Right atrium auricular region (tissue), 2 donors: ENCODE measurements at places on chromosomes 5 and 9. TPM values are rescaled to one million over a fixed set of nuclear protein-coding genes. Genes with fewer than 3 reads are reported as not detected.

DNA sequence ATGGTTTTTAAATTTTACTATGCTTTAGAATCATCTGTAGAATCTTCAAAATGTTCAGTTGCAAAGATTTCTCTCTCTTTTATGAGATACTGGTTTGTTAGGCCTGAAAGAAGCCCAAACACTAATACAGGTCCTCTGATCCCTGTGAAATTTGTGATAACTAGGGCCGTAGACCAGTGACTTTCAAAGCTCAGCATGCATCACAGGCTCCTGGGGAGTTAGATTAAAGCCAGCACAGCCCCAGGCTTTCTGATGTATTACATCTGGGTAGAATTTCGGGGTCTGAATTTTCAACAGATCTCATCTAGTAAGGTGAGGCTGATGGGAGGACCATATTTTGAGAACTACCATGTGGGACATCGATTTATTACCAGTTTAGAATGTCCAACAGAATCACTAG lies 194.1 kb upstream of the PTPRD start:
- no peak overlapping the region for H3K4me3 ChIP-seq
- H3K27me3 ChIP-seq, result no peaks in the 10 kb centered on the region
- no peak for DNase-seq
- H3K27ac ChIP-seq, result no peak overlapping the region

Gene EGR1
- total RNA-seq, result 73.0 TPM

DNA sequence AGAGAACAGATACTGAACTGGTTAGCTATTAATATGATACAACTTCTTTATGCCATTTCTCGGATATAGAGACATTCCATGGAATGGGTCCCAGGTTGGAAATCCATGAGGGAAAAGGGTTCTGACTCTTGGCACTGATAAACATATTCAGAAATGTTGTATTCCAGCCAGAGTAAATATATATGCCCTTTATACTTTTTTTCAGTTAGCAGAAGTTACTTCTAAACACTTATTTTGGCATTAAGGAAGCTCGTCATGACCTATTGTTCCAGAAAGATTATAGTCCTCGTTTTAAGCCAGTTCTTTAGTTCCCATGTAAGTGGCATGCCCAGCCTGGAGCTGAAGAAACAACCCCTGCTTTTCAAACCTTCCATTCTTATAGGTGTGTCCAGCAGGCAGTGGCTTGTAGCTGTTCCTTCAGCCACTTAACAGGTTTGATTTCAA lies 181.6 kb downstream of the CD180 start:
- no peak for DNase-seq
- no peaks in the 10 kb centered on the region for H3K27me3 ChIP-seq
- H3K4me3 ChIP-seq, result peak overlapping the region; percentile 20
- no peaks in the 10 kb centered on the region for H3K36me3 ChIP-seq

DNA sequence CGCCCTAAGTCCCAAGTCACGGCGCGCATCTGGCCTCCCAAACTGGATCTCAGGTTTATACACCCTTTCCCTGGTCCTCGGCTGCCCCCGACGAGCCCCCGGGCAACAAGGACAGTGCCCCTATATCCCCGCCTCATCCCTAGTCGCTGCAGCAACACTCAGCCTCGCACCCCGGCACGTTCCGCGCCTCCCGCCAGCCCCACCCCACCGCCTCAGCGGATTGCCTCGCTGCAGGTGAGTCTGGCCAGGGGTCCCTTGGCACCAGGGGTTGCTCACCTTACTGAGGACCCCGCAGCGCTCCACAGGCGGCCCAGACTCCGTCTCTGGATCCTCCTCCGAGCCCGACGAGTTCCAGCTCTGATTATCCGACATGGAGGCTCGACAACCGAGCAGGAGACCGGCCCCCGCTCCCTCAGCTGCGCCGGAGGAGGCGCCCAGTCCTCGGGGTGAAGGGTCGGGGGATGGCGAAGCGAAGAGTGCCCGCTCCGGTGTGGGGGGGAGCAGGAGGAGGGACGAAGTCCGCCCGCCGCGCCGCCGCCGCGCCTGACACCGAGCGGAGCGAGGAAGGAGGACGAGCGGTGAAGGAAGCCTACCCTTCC lies 494 bp downstream of the CERT1 start:
- H3K27ac ChIP-seq, result peak overlapping the region; percentile 94
- H3K36me3 ChIP-seq, result no peaks in the 10 kb centered on the region
- H3K4me3 ChIP-seq, result peak overlapping the region; percentile 95
- no peaks in the 10 kb centered on the region for H3K27me3 ChIP-seq
- peak; percentile 60 for DNase-seq

Gene XPA
- total RNA-seq, result 7.9 TPM

DNA sequence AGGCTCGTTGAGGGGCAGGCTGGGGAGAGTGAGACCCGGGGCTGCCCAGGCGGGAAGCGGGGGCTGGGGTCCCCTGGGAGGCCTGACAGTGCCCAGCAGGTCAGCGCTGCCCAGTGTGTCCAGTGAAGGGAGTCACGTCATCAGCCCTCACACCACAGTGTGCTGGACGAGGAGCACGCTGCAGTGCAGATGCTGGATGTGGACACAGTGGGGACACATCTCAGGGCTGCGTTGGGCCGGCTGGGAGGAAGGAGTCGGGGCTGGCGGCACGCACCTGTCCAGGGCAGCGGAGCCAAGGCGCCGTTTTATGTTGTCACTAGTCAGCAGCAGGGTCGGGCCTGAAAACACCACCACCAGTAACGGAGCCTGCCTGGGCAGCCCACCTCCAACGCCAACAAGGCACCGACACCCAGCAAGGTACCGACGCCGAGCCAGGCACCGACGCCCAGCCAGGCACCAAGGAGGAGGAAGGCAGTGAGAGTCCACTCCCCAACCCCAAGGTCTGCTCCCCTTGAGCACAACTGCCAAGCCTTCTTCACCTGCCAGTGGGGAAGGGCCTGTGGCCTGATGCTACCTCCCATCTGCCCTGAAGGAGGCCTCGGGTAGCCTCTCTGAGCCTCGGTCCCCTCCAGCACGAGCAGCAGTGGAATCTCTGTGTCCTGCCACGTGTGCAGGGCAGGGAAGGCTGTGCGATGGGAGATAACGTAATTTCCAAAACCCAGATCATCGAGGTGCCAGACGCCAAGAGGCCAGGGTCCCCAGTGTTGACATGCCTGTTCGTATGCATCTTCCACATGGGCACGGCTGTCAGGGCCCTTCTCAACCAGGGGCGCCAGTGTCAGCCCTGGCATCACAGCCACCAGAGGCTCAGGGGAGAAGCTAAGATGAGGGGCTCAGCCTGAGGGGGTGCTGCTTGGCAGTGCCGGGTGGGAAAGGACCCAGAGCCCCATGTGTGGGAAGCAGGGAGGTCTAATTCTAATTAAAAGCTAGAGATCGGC lies 21.9 kb upstream of the NSMF start:
- H3K4me1 ChIP-seq, result no peaks in the 10 kb centered on the region
- no peak overlapping the region for H3K4me3 ChIP-seq
- peaks cover 3% of the 10 kb centered on the region for H3K36me3 ChIP-seq
- no peak overlapping the region for H3K27ac ChIP-seq
- DNase-seq, result no peak

Gene RNF130
- total RNA-seq, result 42.9 TPM

Gene IQGAP2
- 12.3 TPM for total RNA-seq

DNA sequence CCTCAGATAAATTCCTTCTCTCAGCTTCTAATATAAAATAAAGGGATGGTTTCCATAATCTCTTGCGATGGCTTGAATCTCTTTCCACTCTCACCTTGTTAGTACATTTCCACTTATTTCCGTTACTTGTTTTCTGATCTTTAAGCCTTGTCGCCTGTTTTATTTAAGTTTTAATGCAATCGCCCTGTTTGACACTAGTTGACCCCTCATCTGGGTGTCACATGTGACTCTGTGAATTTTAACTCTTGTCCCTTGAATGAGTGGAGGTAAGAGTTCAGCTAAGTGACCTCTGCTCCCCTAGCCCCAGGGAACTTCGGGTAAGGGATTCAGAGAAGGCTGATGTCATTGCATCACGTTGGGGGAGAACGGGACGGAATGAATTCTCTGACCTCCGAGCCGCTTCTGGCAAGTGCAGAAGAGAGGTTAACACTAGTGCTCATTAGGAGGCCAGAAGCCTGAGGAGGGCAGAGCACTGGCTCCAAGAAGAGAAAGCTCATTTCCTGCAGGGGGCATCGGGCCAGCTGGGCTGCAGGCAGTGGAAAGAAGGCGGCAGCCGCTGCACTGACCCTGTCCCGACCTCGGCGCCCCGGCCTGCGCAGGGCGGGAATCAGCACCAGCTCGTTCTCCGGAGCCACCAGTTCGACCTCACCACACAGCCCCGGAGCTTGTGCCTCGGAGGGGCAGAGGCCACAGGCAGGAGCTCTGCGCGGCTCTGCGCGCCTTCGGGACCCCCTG lies 569 bp downstream of the HINT2 start:
- H3K27ac ChIP-seq, result peak overlapping the region; percentile 98
- H3K4me1 ChIP-seq, result peaks cover 35% of the 10 kb centered on the region

Gene PDGFRB
- 68.7 TPM for total RNA-seq

Gene SLC6A3
- 0.16 TPM for total RNA-seq

DNA sequence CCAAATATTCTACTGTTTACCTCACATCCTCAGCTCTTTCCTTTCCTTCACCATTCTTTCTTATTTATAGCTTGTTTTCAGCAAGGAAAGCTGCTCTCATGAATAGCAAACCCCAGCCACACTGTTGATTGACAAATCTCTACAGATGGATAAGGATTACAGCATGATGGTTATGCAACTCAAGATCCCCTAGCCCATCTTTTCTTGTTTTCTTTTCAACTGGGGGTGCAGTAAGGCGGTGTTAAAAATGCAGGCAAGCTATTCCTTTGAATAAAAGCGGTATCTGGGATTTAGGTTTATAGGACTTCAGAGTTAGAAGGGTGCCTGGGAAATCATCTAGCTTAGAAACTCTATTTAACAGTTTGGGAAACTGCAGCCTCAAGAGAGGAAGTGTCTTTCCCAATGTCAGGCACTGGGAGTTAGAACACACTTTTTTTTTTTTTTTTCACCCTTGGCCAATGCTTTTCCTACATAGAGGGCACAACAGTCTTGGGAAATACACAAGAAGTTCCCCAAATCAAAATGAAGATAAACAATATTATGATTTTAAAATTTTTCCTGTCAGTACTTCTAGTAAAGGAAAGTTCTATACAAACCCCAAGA lies 2.6 kb downstream of the SPARC start:
- no peaks in the 10 kb centered on the region for H3K27me3 ChIP-seq
- peak overlapping the region; percentile 82 for H3K27ac ChIP-seq
- H3K36me3 ChIP-seq, result no peaks in the 10 kb centered on the region
- no peak for DNase-seq

Gene CAMK4
- total RNA-seq, result 0.67 TPM

Gene TMEM174
- total RNA-seq, result not detected
